ENCODE measurements at places on chromosomes 12 and 14.

- no peak for DNase-seq
These were observed at the start of gene RNASE12 for GRCh38 chr14:20591235-20591634. RNASE12 (minus strand) TSS chr14:20591376; CDS start chr14:20590723, 653 bp downstream.

DNA sequence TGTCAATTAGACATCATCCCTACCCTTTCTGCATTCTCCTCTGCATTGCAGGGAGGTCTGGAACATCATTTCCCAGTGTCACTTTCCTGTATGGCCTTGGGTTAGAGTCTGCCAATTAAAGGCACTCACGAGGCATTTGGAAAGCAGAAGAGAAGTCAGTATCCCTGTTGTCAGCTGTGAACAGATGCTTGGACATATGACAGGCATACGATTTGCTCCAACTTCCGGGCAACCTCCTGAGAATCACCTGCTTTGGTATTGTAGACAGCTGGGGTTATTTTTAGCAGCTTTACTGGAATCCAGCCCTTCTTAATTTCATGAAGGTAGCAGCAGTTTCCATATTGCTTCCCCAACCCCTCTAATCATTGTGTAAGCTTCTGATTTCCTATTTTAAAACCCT lies 88.7 kb upstream of the DHRS4 start:
- no peak for DNase-seq

GRCh38 chr14:66359500-66359899 lies 126.7 kb upstream of the CCDC196 start:
- DNase-seq = peak; percentile 52

DNA sequence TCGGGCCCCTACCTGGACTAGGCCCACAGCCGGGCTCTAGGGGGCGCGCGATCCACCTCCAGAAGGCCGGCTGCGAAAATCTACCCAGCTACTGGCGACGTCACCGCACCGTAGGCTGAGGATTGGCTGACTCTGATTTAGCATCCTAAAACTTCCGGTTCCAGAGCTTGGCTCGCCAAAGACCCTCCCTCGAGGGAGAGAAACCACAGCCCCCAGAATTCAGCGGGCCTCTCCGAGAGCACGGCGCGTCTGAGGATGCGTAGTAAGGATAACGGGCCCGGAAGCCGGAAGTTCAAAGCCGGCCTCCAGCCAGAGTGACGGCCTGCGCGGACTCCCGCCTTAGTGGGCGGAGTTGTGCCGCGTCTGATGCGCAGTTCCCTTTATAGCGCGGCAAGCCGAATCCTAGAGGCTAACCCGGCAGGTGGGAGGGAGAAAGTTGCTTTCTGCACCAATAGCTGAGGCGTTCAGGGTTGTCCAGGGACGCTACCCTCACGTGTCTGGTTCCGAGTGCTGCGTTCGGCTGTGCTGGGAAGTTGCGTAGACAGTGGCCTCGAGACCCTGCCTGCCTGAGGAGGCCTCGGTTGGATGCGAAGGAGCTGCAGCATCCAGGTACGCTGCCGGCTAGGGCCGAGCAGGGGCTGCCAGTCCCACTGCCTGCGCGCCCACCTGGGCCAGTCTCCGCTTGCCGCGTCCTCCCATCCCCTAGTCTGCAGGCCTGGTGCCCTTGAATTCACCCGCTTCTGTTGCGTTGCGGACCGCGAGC lies at the start of gene COX14:
TSS of gene COX14 (plus strand) at position 544 of the 763 bp plus-strand sequence. CDS start 7,808 bp downstream, outside the sequence.
- peak; percentile 100 for DNase-seq

DNA sequence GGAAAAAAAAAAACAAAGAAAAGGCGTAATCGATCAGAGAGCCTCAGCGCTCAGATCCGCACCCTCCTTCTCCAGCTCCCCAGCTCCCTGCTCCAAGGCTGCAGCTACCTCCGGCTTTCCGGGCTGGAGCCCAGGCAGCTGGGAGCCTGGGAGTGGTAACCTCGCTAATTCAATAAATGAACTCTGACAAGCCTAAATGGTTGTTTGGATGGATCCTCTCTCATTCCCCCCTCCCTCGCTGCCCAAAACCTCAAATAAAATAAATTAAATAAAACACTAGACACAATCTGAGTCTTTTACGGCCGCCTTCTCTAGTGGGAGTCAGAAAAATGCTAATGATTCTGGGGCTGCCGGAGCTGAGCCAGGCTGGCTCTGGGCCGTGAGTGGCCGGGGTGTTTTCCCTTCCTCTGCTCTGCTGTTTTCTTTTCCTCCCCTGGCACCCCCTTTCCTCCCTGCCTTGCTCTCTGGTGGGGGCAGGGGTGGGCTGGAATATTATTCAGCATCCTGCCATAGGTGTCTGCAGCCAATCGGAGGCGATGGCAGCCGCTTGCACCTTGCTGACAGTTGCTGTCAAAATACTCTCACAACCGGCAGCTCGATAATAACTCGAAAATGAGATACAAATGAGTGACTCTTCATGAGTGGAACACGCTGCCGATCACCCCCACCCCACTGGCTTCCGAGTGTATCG lies 76.1 kb downstream of the RBM19 start:
- DNase-seq = no peak

DNA sequence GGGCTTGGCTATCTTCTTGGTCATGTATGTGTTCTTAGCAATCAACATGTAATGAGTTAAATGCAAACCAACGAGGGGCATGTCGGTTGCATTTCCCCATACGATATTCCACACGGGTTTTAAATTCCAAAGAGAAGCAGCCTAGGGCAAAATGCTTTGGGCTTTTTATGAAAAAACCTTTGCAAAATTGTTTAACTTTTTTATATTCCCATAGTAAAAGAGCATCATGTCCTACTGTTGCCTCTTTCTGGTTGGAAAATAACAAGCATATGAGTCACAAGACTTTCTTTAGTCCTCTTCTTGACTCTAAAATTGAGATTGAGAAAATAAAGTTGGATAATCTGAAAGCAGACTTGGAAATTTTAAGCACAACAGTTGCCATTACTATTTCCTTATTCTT lies 3.8 kb upstream of the DIO2 start:
- DNase-seq = no peak

DNA sequence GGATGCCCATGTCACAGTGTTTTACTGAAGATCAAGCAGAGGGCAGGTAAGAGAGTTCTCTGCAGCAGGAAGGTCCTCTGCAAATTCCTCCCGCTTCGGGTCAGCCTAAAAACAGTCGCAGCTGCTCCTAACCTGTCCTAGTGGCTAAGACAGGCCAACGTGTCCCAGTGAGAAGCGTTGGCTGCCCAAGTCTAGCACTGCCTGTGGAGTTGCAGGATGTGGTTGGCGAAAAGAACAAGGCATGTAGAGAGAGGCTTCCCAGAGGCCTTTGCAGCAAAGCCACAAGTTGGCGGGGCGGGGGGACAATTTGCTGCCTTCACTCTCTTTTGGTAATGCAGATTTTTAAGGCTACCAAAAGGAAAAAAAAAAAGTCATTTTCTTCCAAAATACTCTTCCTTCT lies 340.1 kb downstream of the BCL11B start:
- peak; percentile 83 for DNase-seq

GRCh38 chr12:120640861-120641833 lies 721 bp downstream of the CABP1 start:
- DNase-seq = peak; percentile 49

DNA sequence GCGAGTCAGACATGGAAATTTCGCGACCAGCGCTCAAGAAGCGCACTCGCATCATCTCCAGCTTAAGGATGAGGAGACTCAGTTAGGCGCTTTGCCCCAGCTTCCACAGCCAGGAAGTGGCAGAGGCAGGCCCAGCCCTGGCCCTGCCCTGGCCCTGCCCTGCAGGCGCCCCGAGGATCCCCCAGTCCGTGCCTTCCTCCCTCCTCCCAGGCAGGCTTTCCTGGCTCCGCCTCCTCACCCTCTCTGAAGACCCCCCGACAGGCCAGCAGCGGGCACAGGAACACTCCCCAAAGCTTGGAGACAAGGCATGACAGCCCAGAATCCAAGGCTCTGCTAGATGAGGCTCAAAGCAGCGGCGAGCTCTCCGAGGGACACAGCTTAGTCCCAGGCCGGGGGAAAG lies 25.1 kb downstream of the UBR7 start:
- no peak for DNase-seq

GRCh38 chr12:130185455-130186391 lies 23.5 kb downstream of the FZD10 start:
- DNase-seq = no peak

DNA sequence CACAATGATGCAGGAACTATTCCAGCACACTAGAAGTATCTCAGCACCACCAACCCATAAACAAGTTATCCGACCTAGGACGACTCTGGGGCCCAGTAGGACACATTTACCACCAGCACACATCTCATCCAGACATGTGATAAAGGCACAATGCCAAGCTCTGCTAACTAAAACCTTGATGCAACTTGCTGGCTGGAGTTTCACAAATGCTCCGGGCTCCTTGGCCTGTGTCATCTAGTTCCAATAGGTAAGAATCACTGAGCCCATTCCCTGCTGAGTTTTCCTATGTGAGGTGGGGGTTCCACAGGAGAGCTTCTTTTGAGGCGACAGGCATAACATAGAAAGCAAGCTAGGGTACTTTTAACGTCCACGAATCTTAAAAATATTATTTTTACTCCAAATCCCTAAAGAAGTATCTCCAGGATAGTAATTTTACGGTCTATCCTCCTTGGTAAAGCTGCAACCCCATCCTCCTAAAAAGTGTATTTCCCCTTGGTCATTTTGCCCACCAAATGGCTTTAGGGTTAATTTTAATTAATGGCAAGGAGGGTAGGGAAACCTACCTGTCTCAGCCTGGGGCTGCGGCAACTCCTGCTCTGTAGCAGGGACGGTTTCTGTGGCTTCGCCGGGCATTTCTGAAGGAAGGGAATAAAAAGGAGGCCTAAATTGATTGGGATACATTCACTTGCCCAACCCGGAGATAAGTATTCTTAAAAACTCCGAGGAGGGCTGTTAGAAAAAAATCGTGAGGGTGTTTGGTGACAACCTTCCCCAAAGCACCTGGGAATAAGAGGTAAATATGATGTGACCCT lies 1.0 kb downstream of the NACA start:
- DNase-seq = peak; percentile 10

- DNase-seq = no peak
These were observed 83.9 kb downstream of the ARL6IP4 start for GRCh38 chr12:123064366-123064765.

- no peak for DNase-seq
These were observed 232.1 kb upstream of the TBX3 start for GRCh38 chr12:114916124-114916523.

DNA sequence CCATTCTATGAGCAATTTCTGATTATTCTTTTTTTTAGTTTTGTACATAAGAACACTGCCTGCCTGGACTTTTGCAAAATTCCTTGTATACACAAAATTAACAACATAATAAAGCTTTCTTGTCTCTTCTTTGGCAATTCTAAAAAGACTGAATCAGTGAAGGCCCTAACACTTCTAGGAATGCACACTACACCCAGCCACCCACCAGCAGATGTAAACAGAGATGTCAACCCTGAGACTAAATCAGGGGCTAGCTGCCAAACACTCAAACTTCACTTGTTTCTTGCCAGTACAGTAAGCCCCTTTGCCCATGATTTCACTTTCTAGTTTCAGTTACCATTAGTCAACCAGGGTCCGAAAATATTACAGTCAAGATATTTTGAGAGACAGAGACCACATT lies 15.5 kb downstream of the DCAF5 start:
- no peak for DNase-seq

DNA sequence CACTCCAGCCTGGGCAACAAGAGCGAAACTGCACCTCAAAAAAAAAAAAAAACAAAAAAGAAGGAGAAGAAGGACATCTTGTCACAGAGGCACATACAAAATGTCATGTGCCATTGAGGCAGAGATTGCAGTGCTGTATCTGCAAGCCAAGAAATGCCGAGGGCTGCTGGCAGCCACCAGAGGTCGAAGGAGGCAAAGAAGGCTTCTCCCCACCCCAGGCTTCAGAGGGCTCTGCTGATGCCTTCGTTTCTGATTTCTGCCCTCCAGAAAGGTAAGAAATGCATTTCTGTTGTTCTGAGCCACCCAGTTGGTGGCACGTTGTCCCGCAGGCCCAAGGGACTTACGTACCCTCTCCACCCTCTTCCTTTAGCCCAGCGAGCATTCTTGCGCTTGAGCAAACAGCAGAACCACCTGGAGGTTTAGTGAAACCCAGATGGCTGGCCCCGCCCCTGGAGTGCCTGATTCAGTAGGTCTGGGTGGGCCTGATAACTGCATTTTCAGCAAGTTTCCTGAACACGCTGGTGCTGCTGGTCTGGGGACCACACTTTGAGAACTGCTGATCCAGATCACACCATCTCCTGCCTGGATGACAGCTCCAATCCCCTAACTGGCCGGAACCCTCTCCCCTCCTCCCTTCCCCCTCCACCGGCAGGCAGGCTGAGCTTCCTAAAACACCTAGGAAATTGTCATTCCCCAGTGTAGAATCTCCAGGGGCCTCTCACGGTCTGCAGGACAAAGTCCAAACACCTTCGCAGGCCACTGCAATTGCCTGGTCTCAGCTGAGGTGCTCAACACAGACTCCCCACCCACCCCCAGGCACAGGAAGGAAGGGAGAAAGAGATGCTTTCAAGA lies 21.1 kb upstream of the SCARB1 start:
- DNase-seq = no peak

DNA sequence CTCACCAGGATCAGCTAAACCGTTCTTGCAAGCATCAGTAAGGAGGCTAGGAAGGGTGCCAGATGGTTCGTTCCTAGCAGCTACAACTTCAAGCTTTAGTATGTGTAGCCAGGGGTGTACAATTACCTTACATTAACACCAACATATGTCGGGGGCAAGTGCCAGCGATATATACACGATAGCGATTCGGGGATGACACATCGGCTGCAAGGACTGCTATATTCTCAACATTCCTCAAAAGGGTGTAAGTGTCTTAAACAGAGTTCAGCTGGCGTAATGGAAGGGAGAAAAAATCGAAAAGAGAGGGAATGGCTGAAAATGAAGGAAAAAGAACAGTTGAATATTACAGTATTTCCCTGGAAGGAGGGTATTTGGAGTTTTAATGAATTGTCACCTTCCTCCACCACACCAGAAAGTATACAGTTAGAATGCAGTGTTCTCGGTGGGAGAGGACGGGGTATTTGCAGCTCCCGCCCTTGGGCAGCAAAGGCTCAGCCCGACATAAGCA lies 545 bp downstream of the LIMA1 start:
- DNase-seq = no peak

GRCh38 chr12:95805864-95806671 lies 15.5 kb upstream of the NTN4 start:
- DNase-seq = peak; percentile 71

DNA sequence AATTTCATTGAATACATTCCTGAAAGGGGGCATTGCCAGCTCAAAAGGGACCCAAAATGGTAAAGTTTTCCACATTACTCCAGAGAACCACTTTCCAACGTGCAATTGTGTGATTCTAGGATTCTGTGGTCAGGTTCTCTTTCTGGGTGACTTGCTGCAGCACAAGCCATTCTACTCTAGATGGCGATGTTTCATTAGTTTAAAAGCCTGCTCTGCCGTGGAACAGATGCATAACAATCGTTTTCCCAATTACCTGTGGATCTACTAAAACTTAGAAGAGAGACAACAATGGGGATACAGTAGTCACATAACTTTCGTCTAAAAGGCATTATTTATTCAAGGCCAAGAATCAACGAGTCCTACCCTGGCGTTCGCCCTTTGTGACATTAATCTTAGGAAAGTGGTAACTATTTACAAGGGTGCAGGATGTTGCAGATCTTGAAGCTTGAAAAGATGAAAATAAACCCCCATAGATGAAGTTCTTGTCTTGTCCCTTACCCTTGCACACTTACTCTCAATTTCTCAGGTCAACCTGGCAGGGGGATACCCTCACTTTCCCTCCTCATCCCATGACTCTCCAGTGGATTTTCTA lies 400.9 kb downstream of the SNAPC1 start:
- peak; percentile 8 for DNase-seq

GRCh38 chr12:121543786-121544185 lies 37.0 kb downstream of the KDM2B start:
- DNase-seq = no peak

- DNase-seq = no peak
These were observed 1724.1 kb upstream of the SEL1L start for GRCh38 chr14:83257466-83258439.

Data from CD4-positive, alpha-beta memory T cell (primary cell).